T1000 (cell line): ENCODE measurements at places on chromosomes 2 and 18.

DNA sequence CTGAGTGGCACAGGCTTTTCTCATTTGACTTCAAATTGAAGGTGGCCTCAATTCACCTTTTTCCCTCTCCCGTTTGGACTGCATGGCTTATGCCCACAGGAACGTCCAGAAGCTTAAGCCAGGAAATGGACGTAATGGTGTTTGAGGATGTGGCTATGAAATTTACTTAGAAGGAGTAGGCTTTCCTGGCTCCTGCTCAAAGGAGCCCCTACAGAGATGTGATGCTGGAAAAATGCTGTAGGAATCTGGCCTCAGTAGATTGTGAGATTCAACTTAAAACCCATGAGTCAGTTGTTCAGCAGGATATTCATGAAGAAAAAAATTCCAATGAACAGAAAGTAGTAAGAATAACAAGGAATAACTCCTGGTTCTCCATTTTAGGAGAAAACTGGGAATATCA, 129.0 kb downstream of the ICOS start:
- DNase-seq, result no peak

DNA sequence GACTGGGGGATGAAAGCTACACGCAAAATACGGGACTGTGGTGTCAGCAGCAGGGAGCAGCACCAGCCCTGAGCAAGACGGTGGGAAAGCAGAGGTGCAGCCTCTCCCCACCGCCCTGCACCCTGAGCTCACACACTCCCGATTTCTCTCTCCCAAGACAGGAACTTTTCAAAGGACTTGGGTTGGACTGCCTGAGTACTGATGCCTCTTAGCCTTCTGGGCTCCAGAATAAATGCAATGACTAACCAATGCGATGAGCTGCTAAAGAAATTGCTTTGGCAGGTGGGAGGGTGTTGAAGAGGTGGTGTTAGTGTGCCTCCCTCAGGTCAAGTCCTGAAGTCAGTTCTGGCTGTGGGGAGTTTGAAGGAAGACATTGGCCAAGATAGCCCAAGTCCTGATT, 9.6 kb downstream of the TRIM54 start:
- DNase-seq, result no peak

DNA sequence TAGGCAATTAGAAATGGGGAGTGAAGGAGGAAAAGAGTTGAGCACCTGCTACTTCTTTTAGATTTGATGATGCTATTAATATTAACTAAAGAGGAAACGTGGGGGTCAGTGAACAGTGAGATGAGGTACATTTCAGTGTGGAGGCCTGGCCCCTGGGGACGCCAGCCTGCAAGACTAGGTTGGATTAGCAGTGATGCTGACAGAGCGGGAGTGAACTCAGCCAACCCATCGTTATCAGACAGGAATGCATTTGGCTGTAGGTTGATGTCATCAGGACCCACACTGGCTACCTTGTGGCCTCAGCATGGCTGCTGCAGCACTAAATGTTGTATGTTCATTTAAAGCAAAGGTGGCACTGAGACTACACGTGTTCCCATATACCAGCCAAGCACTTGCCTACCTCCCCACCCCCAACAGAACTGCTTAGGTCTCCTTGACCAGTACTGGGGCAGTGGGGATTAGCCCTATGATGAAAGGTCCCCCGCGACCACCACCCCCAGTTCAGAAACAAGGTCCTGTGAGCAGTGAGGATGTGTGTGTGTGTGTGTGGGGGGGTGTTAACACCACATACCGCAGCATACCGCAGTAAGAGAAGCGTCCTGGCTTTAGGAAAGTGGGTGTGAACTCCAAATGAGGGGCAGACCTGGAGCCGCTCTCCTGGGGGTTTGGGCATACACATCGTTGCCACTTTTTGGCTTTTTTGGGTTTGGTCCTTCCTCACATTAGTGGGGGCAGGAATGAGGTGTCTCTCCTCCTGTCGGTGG, 26.0 kb downstream of the DGKD start:
- no peak for DNase-seq

DNA sequence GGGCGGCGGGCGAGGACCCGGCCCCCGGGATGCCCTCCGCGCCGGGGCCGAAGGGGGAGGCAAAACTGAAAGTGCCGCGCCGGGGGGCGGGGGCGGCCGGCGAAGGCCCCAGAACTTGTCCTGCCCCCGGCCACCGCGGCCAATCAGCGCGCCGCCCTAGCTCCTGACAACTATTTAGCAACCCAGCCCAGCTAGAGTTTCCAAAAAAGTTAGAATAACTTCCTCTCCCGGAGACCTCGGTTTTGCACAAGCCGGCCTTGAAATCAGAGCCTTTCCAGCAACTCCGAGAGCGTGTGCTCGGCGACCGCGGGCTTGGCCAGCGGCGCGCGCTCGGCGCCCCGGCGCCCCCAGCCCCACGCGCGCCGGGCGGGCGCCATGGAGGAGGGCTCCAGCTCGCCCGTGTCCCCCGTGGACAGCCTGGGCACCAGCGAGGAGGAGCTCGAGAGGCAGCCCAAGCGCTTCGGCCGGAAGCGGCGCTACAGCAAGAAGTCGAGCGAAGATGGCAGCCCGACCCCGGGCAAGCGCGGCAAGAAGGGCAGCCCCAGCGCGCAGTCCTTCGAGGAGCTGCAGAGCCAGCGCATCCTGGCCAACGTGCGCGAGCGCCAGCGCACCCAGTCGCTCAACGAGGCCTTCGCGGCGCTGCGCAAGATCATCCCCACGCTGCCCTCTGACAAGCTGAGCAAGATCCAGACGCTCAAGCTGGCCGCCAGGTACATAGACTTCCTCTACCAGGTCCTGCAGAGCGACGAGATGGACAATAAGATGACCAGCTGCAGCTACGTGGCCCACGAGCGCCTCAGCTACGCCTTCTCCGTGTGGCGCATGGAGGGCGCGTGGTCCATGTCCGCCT, at the start of gene TWIST2:
TSS of gene TWIST2 (plus strand) at position 245 of the 850 bp plus-strand sequence. CDS start at position 376, 131 bp downstream.
- DNase-seq, result peak; percentile 30

GRCh38 chr2:111100765-111101162, 19.9 kb upstream of the BCL2L11 start:
- DNase-seq, result no peak

- DNase-seq, result peak; percentile 26
These were observed 274.3 kb upstream of the TRIB2 start for GRCh38 chr2:12442476-12442847.

DNA sequence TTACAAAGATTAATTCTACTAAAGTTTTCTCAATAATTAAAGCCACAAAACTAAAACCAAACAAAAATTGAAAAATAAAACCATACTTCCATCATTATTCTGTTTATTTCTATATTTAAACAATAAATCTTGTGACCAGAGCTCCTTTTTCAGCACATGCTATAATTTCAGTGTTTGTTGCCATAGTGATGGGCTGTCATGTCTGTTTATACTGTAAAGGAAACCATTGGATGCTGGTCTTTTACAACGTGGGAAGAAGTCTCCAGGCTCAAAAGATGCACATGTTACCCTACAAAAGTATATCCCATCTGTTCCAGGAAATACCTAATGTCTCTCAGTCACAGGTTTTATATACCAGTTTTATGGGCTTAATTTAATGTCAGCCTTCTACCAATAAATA, 100.1 kb upstream of the MC2R start:
- no peak for DNase-seq

DNA sequence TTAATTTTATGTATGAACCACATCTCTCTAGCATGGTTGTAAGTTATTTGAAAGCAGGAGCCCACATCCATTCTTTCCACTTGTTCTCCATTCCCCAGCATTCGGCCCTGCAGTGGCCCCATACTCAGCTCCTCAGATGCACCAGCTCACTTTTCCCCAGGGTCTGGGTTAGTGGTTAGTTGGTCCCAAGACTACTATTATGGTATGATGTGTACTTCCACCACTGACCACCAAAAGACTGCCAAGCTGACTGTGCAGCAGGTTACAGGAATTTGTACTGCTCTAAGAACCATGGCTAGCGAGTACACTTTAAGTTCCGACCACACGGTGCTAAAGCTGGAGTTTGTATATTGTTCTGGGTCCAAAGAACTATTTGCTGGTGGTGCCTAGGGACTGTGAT, 413.6 kb upstream of the TCF4 start:
- DNase-seq, result no peak

DNA sequence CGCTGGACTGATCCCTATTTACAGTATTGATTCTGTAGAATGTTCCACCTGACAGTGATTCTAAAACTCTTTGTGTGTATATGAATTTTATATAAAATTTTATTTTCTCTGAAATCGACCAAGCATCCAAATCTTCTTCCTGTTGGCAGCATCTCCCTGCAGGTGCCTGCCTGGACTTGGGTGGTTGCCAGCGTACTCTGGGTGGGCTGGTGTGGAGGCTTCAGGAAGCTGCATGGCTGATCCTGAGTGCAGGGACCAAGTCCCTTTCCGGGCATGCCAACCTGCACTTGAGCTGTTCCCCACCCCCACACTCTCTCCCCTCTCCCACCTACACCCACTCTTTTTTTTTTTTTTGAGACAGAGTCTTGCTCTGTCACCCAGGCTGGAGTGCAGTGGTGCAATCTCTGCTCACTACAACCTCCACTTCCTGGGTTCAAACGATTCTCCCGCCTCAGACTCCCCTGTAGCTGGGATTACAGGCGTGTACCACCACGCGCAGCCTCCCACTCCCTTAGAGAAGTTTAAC, 53.2 kb upstream of the ALKAL2 start:
- DNase-seq, result no peak

DNA sequence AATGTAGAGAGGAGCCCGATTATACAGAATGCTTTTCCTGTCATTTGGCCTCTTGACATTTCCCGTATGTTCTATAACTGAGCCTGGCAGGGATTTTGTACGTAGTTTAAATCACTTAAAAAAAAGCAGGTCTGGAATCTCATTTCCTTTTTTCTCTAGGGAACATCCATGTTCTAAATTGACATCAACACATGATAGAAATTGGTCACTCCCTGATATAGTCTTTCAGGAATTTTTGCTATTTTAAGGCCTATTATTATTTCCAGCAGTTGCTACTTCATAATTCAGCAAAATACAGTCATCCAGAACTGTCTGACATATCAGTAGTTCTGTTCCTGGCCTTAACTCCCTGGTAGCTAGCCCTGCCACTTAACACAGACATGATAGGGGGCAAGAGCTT, 565.7 kb upstream of the ZEB2 start:
- DNase-seq, result no peak

- no peak for DNase-seq
These were observed 159.7 kb downstream of the SMAD7 start for GRCh38 chr18:48790869-48791635.

DNA sequence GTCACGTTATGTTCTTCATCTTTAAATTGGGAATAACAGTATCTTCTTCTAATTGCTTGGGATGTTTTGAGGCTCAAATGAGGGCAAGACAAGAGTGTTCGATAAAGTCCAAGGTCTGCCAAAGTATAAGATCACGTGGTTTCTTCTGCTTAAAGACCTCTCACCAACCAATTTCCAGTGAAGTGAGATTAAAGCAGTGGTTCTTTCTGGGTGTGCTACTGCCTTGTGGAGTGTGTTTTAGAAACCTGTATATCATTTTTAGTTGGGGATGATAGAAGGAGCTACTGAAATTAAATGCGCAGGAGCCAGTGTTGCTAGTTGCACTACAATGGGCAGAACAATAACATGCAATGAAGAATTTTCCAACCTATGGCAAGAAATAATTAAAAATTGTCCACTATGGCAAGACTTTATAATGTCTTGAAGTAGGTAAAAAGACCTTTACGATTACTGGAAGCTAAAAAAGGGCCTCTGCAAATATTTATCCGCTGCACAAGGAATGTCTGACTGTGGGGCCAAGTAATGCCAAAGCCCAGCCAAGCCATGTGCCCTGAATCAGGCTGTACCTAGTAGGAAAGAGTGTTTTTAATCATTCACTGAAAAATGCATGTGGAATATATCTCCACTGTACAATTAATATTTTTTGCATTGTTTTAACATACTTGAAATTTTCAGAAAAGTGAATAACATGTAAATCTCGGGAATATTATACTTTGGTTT, 244.5 kb upstream of the REG3G start:
- no peak for DNase-seq

DNA sequence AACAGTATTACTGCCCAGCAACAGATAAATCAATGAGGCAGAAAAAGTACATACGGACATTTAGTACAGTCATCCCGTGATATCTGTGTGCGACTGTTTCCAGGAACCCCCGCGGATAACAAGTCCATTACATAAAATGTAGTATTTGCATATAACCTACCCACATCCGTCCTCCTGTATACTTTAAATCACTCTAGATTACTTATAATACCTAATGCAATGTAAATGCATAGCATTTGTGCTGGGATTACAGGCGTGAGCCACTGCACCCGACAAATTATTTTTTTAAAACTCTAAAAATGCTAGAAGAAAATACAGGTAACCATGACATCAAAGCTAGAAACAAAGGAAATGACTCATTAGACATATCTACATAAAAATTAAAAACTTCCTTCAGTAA, 91.6 kb downstream of the FAM161A start:
- DNase-seq, result no peak

DNA sequence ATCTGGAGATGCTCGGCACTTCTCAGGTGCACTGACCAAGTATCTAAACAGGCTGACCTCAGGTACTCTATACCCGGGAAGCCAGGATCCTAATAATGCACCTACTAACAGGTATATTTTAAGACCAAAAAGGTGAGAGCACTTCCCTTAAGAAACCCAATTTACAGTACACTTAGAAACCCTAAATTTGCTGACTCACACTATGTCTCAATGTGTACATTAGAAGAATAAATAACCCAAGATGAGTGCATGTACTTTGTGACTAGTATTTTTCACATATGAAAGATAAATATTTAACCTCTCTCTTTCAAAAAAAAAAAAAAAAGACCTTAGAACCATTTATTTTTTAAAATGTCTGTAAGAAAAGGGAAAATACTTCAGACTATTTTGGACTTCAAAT, 118.8 kb downstream of the ZNF516 start:
- DNase-seq, result no peak

- no peak for DNase-seq
These were observed 17.8 kb downstream of the UBR3 start for GRCh38 chr2:169845016-169845415.

GRCh38 chr2:164545484-164545883, 75.8 kb downstream of the GRB14 start:
- DNase-seq, result no peak
